Thoracic aorta (tissue), 2 donors: ENCODE measurements at places on chromosomes 13 and 19.

DNA sequence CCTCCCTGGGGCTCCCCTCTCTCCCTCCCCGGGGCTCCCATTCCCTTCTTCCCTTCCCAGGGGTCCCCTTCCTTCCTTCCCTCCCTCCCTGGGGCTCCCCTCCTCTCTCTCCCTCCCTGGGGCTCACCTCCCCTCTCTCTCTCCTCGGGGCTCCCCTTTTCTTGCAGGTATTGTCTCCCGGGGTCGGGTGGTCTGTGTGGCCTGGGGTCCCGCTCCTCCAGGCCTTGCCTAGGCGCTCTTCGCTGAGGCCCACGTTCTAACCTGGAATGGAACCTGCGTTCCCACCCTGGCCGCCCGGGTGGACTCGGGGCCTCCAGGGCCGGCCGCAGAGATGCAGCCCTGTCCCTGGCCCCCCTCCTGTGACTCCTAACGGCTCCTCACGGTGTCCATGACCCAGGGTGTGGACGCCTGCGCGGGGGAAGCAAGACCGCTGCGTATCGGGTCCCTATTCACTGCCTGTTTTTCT, 940 bp upstream of the DCUN1D2 start:
- peak overlapping the region; percentile 93 for H3K4me3 ChIP-seq
- no peak for DNase-seq
- no peaks in the 10 kb centered on the region for H3K36me3 ChIP-seq
- H3K27ac ChIP-seq: peak overlapping the region; percentile 82

DNA sequence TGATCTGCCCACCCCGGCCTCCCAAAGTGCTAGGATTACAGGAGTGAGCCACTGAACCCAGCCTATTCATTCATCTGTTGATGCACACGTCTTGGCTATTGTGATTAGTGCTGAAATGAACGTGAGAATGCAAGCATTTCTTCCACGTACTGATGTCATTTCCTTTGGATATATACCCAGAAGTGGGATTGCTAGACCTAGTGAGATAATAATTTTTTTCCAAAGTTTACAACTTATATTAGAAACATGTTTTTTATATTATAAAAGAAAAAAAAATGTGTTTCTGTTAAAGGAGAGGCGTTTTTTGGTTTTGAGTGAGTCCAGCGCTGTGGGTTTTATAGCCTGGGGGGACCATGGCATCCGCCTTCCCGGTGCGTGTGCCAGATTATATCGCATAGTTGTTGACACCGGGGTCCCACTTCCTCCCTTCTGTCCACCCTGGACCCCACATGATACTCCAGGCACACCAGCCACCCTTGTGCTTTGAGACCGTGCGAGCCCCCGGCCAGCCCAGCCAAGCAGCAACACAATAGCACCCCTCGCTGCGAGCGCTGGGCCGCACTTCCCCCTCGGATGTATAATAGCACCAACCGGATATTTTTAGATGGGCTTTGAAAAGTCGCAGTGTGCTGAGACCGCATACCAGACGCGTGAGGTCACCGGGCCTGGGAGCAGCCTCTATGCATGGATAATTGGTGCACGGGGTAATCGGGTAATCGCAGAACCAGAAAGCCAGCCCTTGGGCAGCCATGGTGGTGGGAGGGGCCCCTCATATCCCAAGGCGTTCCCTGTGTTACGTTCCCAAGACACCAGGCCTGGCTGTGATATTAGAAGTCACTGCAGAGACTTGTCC, 59.6 kb downstream of the MYO9B start:
- H3K36me3 ChIP-seq: no peaks in the 10 kb centered on the region
- no peaks in the 10 kb centered on the region for H3K27me3 ChIP-seq
- peak overlapping the region; percentile 55 for H3K4me3 ChIP-seq
- peaks cover 64% of the 10 kb centered on the region for H3K4me1 ChIP-seq

DNA sequence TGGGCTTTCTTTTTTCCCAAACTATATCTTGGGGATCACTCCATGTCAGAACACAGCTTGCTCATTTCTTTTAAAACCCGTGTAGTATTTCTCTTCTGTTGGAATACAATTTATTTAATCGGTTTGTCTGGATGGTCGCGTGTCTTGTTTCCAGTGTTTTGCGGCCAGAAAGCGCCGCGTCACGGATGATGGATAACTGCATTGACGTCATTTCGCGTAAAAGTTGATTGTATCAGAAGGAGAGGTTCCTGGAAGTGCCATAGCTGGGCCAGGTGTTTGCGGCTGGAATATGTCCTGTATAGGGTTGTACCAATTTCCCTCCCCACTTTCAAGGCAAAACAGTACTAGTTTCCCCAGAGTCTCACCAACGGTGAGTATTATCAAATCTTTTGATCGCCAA, 9.7 kb downstream of the ACTL9 start:
- no peaks in the 10 kb centered on the region for H3K36me3 ChIP-seq
- no peak overlapping the region for H3K27ac ChIP-seq
- no peak overlapping the region for H3K4me3 ChIP-seq
- no peaks in the 10 kb centered on the region for H3K27me3 ChIP-seq
- H3K4me1 ChIP-seq: no peaks in the 10 kb centered on the region

GRCh38 chr19:42091742-42092141, 15.8 kb downstream of the ZNF574 start:
- H3K27me3 ChIP-seq: no peaks in the 10 kb centered on the region
- H3K27ac ChIP-seq: no peak overlapping the region
- DNase-seq: no peak
- H3K4me1 ChIP-seq: peaks cover 5% of the 10 kb centered on the region
- H3K4me3 ChIP-seq: no peak overlapping the region

GRCh38 chr19:45882652-45883585, 3.0 kb downstream of the IRF2BP1 start:
- no peaks in the 10 kb centered on the region for H3K27me3 ChIP-seq
- H3K36me3 ChIP-seq: peaks cover 10% of the 10 kb centered on the region
- H3K27ac ChIP-seq: no peak overlapping the region
- H3K4me1 ChIP-seq: peaks cover 37% of the 10 kb centered on the region

DNA sequence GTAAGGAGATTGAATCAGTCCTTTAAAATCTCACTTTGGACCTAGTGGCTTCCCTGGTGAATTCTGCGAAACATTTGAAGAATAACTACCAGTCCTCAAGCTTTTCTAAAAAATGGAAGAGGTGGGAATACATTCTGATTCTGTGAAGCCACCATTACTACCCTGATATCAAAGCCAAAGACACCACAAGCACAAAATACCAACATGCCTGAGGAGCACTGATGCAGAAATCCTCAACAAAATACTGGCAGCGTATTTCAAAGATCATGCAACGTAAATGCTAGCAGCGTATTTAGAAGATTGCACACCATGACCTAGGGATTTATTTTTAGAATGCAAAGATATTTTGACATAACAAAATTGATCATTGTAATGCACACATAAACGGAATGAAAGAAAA, 14.4 kb downstream of the ATP4B start:
- DNase-seq: no peak
- H3K36me3 ChIP-seq: peaks cover 4% of the 10 kb centered on the region
- H3K4me1 ChIP-seq: peaks cover 18% of the 10 kb centered on the region
- no peak overlapping the region for H3K4me3 ChIP-seq
- H3K27ac ChIP-seq: no peak overlapping the region
- H3K27me3 ChIP-seq: no peaks in the 10 kb centered on the region

- H3K27me3 ChIP-seq: no peaks in the 10 kb centered on the region
- no peaks in the 10 kb centered on the region for H3K36me3 ChIP-seq
- H3K4me1 ChIP-seq: peaks cover 11% of the 10 kb centered on the region
- peak overlapping the region; percentile 29 for H3K4me3 ChIP-seq
- no peak overlapping the region for H3K27ac ChIP-seq
Observed at GRCh38 chr19:2775556-2776430, 7.3 kb downstream of the SGTA start.

DNA sequence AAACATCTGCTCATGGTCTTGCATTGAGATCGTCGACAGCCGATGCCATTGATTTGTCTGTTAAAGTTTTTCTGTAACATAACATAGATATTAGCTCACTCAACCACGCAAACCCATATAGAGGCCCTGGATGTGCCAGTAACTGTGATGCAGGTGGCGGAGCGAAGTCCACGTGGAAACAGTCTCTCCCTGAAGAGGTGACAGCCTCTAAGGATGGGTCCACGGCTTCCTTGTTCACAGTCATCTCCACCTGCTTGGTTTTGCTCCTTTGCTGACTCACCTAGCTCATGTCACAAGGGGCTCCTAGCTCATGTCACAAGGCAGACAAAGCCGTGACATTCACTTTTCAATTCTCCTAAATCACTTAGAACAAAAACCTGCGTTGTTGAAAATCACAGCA, 42.4 kb upstream of the FARP1 start:
- no peaks in the 10 kb centered on the region for H3K4me1 ChIP-seq
- no peak overlapping the region for H3K4me3 ChIP-seq
- no peaks in the 10 kb centered on the region for H3K27me3 ChIP-seq
- DNase-seq: no peak

- no peak for DNase-seq
- H3K27ac ChIP-seq: no peak overlapping the region
- no peaks in the 10 kb centered on the region for H3K4me1 ChIP-seq
- no peak overlapping the region for H3K4me3 ChIP-seq
Observed at GRCh38 chr13:98111168-98112098, 31.5 kb upstream of the FARP1 start.
